ENCODE measurements at places on chromosomes 2 and 18.

DNA sequence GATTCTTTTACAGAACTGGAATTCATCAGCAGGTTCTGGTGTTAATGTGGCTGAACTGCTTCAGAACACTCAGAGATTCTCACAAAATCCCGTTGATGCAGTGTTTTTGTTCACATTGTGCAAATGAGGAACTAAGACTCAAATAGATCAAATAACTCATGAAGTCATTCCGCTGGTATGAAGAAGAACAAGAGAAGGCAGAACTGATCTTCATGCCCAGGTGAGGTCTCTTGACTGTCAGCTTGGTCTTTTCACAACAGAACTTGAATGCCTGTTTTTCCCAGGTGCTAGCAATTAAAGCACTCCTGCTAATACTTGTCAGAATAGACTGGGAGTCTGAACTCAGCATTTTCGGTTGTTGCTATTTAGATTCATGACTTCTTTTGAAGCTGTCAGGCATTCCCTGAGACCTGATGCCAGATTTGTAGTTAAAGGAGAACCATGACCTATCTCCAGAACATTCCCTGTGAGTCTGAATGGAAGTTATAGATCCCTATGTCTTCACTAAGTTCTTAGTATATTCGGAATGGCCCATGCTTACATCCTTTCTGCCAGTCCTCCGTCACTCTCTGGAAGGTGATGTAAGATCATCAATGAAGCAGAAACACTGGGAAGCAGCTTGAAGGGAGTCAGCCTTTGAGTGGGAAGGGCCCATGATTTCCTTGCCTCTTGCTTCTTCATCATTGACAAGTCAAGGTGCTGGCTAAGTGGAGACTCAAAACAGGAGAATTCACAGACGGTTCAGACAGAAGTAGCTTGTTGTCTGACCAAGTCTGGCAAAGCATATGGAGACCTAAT lies 155.7 kb downstream of the MTCL1 start:
- DNase-seq: no peak

DNA sequence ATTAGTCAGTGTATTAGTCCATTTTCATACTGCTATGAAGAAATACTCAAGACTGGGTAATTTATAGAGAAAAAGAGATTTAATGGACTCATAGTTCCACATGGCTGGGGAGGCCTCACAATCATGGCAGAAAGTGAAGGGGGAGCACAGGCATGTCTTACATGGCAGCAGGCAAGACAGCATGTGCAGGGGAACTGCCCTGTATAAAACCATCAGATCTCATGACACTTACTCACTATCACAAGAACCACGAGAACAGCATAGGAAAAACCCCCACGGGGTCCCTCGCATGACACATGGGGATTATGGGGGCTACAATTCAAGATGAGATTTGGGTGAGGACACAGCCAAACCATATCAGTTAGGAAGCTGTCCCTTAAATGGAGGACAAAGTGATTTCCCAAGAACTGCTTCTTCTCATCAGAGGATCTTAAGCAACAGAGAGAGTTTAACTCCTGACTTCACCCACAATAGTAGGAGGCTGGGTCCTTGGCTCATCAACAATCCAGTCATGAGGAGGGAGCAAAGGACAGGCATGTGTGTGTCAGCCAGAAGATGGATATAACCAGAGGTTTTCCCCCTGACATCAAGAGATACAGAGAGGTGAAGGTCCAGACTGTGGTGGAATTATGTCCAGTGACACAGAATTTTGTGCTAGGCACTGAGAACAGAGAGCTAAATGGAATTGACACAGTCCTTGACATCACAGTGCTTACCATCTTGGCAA lies 203.8 kb upstream of the SH3BP4 start:
- no peak for DNase-seq

- no peak for DNase-seq
These were observed 36.6 kb upstream of the PPP1R1C start for GRCh38 chr2:181949047-181949446.

DNA sequence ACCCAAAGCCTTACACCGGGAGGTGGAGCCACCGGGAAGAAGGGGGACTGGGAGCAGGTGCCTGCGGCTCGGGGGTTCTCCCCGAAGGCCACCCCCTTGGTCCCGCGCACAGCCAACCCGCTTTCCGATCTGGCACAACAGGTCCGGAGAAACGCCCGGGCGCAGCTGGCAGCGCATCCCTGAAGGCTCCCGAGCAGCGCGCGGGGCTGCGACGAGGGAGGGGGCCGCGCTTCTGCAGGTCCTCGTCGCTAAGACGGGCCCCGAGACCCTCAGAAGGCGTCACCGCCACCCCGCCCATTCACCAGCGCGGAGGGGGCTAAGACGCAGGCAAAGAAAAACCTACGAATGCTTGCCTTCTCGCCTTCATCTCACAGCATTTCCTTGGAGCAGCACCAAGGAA lies 1.8 kb downstream of the CBLN2 start:
- no peak for DNase-seq

DNA sequence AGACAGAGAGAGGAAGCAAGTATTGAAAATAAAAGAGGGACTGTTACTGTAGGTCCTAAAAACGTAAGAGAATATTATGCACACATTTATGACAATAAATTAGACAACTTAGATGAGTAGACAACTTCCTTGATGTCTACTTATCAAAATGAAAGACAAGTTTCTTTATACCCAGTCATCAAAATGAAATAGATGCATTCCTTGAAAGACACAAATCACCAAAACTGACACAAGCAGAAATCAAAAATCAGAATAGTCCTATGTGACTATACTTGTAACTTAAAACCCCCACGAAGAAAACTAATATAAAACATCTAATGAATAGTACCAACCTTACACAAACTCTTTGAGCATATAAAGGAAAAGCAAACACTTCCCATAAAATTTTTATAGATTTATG lies 14.5 kb downstream of the RTN4 start:
- DNase-seq: no peak

DNA sequence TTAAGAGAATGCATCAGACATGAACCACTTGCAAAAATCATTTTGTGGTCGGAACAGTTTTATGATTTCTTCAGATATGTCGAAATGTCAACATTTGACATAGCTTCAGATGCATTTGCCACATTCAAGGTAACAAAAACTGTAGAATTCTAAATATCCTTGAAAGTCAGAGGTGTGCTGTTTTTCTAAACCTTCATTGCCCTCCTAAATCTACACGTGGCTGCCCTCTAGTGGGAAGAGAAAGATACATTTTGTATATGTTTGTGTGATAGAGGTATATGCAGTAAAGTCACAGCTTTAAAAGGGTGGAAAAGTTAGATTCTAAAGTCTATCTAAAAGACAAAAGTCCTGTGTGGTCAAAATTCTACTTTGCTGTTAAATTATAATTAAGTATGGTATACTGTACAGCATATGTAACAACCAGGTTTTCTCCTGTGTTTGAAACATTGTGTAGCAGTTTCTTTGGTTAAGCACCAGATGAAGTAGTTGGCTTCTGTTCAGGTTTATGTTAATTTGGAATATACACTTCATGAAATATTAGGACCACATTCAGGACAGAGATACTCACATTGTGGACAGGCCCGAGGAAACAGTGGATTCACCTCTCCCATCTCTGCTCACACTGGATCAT lies 65.9 kb upstream of the ITM2C start:
- DNase-seq: peak; percentile 80

- DNase-seq: no peak
These were observed 184.3 kb downstream of the GULP1 start for GRCh38 chr2:188475945-188476344.

DNA sequence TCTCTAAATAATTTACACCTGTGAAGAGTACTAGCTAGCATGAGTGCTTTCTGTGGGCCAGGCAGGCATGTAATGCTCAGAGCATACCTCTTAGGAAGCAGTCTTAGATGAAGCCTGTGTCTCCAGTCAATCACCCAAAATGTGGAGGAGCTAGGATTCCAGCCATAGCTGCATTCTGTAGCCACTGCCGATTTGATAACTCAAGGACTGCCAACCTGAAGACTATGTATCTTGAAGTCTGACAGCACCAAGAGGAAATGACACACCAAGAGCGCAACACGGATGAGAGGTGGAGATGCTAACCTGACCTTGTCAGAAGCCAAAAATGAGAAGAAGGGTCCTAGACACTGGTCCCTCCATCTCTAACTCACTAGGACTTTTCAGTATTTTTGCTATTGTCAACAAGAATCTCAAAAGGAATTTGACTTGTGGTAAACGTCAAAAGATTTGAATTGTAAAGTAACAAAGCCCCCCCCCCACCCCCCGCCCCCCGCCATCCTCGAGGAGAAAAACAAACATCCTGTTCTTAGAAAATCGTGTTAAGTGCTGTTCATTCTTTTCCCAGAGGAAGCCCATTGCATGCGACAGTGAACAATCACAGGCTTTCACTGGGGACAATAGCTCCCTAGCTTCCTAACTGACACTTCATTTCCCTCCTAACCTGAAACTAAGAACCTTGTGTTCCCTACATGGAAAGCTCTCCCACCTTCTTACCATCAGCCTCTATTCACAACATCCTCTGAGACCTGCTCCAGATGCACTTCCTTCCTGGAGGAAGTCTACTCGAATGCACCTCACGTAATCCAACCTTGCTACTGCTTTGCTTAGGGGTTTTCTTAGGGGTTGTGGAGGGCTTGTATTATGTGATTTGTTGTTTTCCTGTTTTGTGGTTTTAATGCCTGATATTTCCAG lies 14.7 kb downstream of the CDC42EP3 start:
- peak; percentile 90 for DNase-seq

DNA sequence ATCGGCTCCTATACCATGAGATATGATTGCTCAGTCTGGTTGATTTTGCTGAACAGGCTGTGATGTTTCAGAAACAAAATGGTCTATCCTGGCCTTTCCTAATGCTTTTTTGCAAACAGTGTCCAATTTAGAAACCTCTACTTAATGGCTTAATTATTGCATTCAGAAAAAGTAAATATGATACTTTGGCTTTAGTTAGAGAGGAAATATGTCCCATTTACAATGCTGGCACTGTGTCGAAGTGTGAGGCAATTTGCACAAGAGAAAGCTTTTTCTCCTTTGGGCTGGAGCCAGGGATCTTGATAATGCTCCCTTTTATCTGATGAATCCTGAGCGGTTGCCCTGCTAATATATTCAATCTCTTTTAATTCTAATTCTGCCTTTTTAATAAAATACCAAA lies 418.9 kb downstream of the EPHA4 start:
- DNase-seq: no peak

- peak; percentile 63 for DNase-seq
These were observed 113.7 kb downstream of the XRCC5 start for GRCh38 chr2:216222650-216223352.

DNA sequence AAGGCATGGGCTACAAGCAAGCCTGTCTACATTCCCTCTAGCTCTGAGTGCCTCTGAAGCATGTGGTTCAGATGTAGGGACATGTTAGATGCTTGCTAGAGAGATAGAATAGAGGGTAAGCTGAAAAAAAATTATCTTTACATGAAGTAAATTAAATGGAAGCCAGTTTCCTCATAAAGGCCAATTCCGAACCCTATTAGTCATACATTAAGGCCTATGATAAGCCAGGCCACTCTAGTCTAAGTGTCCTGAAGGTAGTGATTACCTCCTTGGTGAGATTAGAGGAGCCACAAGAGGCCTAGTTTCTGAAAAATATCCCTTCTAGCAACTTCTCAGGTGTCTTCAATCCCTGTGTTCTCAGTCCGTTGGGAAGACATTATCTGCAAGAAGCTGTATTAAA lies 72.4 kb upstream of the NPAS2 start:
- DNase-seq: no peak

- DNase-seq: no peak
These were observed 87.8 kb downstream of the MAP2 start for GRCh38 chr2:209511637-209512036.

All from GM23338 (cell line).